ENCODE measurements at places on chromosomes 16 and 17.

- DNase-seq: no peak
Measured at GRCh38 chr16:69564845-69565670, 708 bp upstream of the NFAT5 start.

GRCh38 chr17:40511136-40511535, 9.7 kb upstream of the TNS4 start:
- DNase-seq: no peak

- no peak for DNase-seq
Measured at GRCh38 chr17:75178453-75178852, 4.3 kb downstream of the SUMO2 start.

- DNase-seq: no peak
Measured at GRCh38 chr16:75218256-75219076, at the start of gene CTRB1. Gene CTRB1 (plus strand): TSS chr16:75218988. CDS start chr16:75219008, 20 bp downstream.

DNA sequence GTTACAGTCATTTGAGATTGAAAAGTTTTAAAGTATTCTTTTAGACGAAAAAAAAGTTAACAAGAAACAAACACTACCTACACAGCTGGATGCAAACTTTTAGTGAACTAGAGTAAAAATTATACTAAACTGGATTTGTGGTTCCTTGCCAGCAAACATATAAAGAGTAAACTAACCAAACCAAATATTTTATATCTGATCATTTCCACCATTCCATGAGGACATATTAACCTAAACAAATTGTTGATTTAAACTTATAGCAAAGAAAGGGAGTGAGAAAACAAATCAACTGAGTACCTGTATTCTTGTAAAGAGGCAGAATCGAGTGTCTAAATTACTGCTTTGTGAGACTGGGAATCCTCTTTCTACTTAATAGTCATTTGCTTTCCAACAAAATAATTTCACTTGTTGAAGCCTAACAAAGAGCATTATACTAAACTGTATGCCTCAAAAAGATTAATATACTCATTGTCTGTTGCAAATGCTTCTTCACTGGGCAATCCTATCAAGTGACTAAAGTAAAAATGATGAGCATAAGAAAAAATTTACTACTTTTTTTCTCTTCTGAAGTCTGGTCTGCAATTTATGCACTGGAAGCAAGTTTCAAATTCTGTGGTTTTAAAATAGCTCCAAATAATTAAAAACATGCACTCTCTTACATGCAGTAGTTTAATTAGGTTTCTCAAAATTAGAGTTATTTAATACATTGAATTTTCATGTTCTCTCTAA, 37.5 kb downstream of the AKAP10 start:
- DNase-seq: no peak

GRCh38 chr16:84050316-84050715, 7.7 kb upstream of the SLC38A8 start:
- DNase-seq: no peak

GRCh38 chr17:78879635-78880186, 23.3 kb downstream of the CEP295NL start:
- no peak for DNase-seq

DNA sequence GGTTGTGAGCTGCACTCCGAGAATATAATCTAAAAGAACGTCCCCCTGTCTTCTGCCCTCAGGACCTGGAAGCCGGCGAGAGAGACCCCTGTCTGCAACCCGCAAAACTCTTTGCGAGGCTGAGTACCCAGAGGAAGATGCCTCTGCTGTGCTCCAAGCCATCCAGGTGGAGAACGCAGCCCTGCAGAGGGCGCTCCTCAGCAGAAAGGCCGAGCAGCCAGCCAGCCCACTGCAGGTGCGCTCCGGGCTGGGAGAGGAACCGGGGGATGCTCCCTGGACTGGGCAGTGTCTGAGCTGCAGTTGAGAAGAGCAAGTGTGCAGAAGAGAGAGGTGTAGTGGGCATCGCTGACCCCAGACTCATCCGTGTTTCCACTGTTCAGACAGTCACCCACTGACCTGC, 148.3 kb downstream of the KATNIP start:
- DNase-seq: no peak

- DNase-seq: no peak
Measured at GRCh38 chr16:72050769-72051464, 3.4 kb upstream of the HP start.

DNA sequence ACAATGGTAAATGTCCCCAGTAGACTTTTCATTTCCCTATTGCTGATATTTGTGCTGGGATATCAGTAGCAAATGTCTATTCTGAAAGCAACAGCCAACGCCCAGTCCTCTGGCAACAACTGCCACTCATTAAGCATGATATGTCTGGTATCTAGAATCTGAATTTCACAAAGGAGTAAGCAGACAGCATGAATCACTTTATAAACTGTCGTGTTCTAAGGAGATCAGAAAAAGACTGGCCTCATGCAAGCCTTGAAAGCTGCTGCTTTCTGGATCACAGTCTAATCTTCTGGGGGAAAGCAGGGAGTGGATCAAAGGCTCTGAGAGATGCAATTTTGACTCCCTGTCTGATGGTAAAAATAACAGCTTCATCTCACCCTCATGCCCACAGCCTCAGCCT, 153.1 kb upstream of the NOG start:
- DNase-seq: no peak

GRCh38 chr17:57567251-57567650, 177.8 kb downstream of the CCDC182 start:
- no peak for DNase-seq

- DNase-seq: no peak
Measured at GRCh38 chr16:17205279-17206211, 265.2 kb downstream of the XYLT1 start.

All from vagina (tissue), 2 donors.